ENCODE measurements at places on chromosomes 7 and 10. TPM values are rescaled to one million over a fixed set of nuclear protein-coding genes. Genes with fewer than 3 reads are reported as not detected.

Gene OR9A2
- total RNA-seq = not detected

Gene SAMD8
- 33.8 TPM for total RNA-seq

Gene TSPAN12
- 0.88 TPM for total RNA-seq

Gene SPDYE16
- total RNA-seq = not detected

Gene PTPRN2
- total RNA-seq = 3.9 TPM

Gene HYCC1
- total RNA-seq = 108 TPM

Gene GNGT1
- total RNA-seq = not detected

Gene PNLIP
- total RNA-seq = not detected

Gene GPR26
- total RNA-seq = not detected

Gene PPP1R17
- not detected for total RNA-seq

Gene HMX2
- total RNA-seq = not detected

Gene SLC26A4
- total RNA-seq = 0.05 TPM

Gene ARPC1A
- total RNA-seq = 88.4 TPM

Gene TRIM24
- 10.1 TPM for total RNA-seq

Gene BMPR1A
- 21.6 TPM for total RNA-seq

Gene CYP2E1
- 2.2 TPM for total RNA-seq

Gene FLNC
- total RNA-seq = 94.0 TPM

Gene ASAH2B
- total RNA-seq = 2.2 TPM

Gene NPY4R2
- total RNA-seq = not detected

Gene UFSP1
- 7.7 TPM for total RNA-seq

Gene TNS3
- total RNA-seq = 27.2 TPM

Gene MLXIPL
- not detected for total RNA-seq

Gene PIK3CG
- total RNA-seq = 0.39 TPM

Gene CRHR2
- total RNA-seq = not detected

Gene TMUB1
- total RNA-seq = 35.4 TPM

Gene FZD8
- 2.4 TPM for total RNA-seq

Gene TSC22D4
- 43.4 TPM for total RNA-seq

Measured in cardiac ventricle fibroblast (primary cell).